ENCODE measurements at places on chromosomes 3 and 15.

GRCh38 chr15:69115031-69115430, 45.4 kb upstream of the GLCE start:
- no peak for DNase-seq

GRCh38 chr3:160941885-160942494, 163.2 kb downstream of the B3GALNT1 start:
- peak; percentile 60 for DNase-seq

DNA sequence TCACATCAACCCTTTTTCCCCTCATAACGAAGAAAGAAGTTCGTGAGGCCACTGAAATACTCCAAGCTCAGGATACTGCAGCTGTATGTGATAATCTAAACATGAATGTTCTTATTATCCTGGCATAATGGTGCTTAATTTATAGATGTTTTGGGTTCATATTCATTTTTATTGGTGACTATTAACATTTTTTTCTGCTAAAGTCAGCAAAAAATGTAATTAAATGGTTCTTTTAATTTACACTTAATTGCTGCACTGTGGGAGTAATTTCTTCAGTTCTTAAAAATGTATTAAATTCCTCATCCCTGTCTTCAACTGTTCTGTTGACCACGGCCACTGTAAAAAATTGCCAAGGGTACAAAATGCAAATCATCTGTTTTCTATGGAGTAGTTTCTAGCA, 95.6 kb downstream of the CDIN1 start:
- no peak for DNase-seq

DNA sequence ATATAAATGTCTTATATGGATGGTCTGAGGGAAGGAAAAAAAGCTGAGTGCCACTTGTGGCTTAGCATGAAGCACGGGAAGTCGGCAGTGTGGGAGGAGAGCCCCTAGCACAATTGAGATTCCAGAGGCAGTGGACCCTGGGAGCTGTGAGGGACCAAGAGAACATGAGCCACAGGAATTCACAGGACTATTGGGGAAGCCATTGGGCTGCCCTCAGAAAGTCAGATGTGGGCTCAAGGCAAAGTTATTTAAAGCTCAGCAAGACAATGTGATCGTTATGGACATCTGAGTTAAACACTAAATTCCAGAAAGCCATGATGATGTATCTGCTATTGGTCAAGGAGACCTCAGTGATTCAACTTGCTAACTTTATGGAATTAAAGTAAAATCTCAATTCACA, 380.8 kb upstream of the IL12A start:
- no peak for DNase-seq

DNA sequence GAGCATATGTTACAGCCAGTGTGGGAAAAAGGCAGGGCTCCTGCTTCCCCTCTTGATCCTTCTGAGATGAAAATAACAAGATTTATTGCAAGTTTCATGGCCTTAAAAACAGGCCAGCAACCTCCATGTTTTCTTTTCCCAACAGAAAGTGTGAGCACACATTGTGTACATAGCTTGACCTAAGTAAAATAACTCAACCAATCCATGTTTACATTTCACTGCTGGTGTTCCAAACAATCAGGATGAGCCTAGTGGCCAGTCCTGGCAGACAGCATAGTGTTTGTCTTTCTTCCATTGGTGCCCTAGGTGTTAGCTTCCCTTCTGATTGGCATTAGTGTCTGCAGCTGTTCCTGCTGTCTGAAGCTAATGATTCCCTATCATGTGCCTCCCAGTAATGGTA, 847.7 kb downstream of the EPHA3 start:
- DNase-seq: no peak

GRCh38 chr15:41967506-41968206, 4.7 kb downstream of the EHD4 start:
- DNase-seq: no peak

GRCh38 chr15:73753250-73754130, at the start of gene INSYN1:
TSS of gene INSYN1 (minus strand) at chr15:73753351. CDS start at chr15:73751130, 2,221 bp downstream.
- no peak for DNase-seq

DNA sequence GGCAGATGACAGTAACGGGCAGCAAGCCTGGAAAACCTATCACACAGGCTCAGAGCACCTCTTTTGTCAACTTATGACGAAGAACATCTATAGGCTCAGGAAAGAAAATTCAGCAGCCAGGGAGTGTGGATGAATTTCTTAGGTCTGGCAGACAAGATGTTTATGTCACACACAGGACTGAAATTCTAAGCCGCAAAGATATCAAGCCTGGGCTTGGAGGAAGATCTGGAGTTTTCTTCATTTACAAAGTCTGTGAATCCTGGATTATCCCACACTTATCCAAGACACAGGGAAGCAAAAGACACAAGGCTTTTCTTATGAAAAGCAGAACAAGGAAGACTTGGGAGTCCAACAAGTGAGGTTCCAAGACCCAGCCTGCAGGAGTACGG, 23.4 kb upstream of the CHCHD6 start:
- no peak for DNase-seq

GRCh38 chr3:130506031-130506430, 10.9 kb upstream of the COL6A6 start:
- no peak for DNase-seq

- DNase-seq: no peak
These were observed 44.5 kb upstream of the C3orf80 start for GRCh38 chr3:160180581-160181216.

GRCh38 chr3:189961522-189962161, 159.1 kb downstream of the P3H2 start:
- peak; percentile 65 for DNase-seq

- no peak for DNase-seq
These were observed 3.7 kb upstream of the FETUB start for GRCh38 chr3:186636536-186636935.

GRCh38 chr3:71893122-71893521, 108.2 kb upstream of the PROK2 start:
- DNase-seq: no peak

GRCh38 chr3:188062216-188062615, 91.7 kb upstream of the LPP start:
- no peak for DNase-seq

DNA sequence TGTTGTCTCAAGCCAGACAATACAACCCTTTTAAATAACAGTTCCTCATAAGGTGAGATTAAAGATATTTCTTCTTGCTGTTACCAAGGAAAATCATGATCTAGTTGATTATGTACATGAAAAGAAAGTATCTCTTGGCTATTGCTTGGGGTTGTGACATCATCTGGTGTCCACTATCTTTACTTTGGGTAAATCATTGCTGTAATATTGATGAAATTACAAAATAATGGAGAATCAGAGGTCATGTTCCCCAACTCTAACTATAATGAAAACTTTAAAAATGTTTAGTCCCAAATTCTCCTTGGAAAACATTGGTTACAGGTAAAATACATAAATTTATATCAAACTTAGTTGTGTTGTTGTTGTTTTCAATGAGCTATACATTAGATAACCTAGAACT, 142.2 kb downstream of the ARPP21 start:
- DNase-seq: no peak

GRCh38 chr15:63504247-63504978, at the start of gene USP3:
TSS of gene USP3 (plus strand) at chr15:63504593. CDS start at chr15:63504740, 147 bp downstream.
- peak; percentile 97 for DNase-seq

DNA sequence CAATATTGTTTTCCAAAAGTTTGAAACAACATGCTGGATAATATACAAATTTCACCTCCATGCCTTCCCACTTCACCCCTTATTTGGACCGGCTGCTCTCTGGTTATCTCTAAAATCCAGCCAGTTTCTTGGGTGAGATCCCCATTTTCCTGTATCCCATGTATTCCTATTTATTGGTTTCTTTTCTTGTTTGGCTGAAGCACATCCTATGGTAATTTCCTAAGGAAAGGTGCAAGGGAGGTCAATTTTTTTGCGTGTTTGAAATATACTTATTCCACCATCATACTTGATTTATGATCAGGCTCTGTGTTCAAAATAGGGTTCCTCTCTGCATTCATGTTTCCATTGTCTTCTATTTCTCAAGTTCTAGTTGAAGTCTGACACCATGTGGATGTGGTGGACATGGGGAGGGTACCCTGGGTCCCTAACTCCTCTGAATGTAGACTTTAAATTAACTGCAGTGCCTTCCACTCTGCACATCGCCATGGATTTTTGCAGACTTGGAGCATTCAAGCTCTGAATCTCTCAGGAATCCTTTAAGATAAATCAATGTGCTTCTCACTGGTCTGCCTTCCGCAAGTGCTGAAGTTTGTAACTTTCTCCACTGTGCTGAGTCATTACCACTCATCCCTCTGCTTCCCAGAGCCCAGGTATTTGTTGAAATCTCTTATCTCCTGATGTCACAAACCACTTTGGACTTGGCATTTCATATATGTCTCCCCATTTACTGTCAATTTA, 52.1 kb upstream of the TLE3 start:
- DNase-seq: no peak

DNA sequence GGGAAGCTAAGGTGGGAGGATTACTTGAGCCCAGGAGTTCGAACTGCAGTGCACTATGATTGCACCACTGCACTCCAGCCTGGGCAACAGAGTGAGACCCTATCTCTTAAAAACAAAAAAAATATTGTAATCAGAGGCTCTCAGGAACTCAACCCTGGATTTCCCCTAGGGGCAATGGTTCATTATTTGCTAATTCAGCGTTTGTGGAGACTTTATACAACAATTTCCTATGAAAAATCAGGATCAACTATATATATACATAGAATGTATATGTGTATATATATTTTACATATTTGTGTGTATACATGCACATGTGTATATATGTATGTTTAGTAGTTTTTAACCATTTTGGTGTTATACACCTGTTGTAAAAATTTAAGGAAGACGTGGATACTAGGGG, 463.1 kb downstream of the FHIT start:
- no peak for DNase-seq

DNA sequence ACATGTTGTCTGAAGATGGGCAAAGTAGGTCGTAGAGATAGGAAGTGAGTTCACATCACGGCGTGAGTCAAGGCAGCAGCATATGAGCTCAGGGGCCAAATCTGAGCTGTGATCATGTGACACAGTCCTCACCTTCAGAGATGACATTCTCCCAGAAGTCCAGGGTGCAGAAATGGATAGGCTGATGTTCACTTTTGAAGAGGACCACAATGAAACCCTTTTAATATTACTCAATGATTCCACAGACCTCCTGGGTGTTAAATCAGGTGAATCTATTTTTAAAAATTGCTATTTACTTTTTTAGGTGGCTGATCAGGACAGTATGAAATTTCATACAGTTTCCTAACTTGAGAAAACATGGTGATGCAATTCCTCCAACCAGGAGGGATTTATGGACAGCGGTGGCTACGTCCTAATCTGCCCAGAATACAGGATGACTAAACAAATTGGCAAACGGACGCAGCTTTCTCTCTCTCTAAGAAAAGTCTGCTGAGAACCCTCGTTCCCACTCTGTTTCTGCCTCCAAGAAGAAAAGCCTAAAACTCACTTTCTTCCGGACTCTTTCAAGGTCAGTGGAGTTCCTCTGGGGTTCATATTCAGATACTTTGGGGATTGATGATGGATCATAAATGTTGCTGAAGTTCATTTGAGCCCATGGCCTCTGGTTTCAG, 34.4 kb downstream of the B3GNT5 start:
- no peak for DNase-seq

GRCh38 chr3:186966406-186966805, 36.1 kb downstream of the ST6GAL1 start:
- no peak for DNase-seq

- no peak for DNase-seq
These were observed 47.1 kb downstream of the CMTM7 start for GRCh38 chr3:32438596-32439344.

- DNase-seq: no peak
These were observed 20.8 kb upstream of the CCR9 start for GRCh38 chr3:45865563-45865962.
